ENCODE measurements at places on chromosomes 2 and 18. TPM values are rescaled to one million over a fixed set of nuclear protein-coding genes. Genes with fewer than 3 reads are reported as not detected.

Gene SLC30A3
- 6.0 TPM for polyA plus RNA-seq

Gene EVX2
- polyA plus RNA-seq, result not detected

Gene REEP1
- 2.6 TPM for polyA plus RNA-seq

Gene ABCG8
- 0.75 TPM for polyA plus RNA-seq

Gene RAX
- not detected for polyA plus RNA-seq

Gene AMER3
- 0.06 TPM for polyA plus RNA-seq

Gene OTOS
- polyA plus RNA-seq, result 0.36 TPM

Gene DDX1
- 169 TPM for polyA plus RNA-seq

Gene SH3RF3
- polyA plus RNA-seq, result 5.8 TPM

Gene IL1A
- 0.09 TPM for polyA plus RNA-seq

Gene TET3
- 24.8 TPM for polyA plus RNA-seq

Gene PLA2R1
- polyA plus RNA-seq, result 79.0 TPM

Gene CROCC2
- 0.07 TPM for polyA plus RNA-seq

Gene IL1B
- polyA plus RNA-seq, result 0.64 TPM
